ENCODE measurements at places on chromosomes 16 and 17. TPM values are rescaled to one million over a fixed set of nuclear protein-coding genes. Genes with fewer than 3 reads are reported as not detected.

Gene HAS3
- total RNA-seq: 8.2 TPM

Gene ADAM11
- 0.43 TPM for total RNA-seq

Gene NTN3
- total RNA-seq: not detected

Gene ZSCAN10
- total RNA-seq: not detected

Gene ABCC3
- 65.4 TPM for total RNA-seq

Gene C1QTNF8
- not detected for total RNA-seq

Gene OTOA
- total RNA-seq: 0.90 TPM

Gene LUC7L
- total RNA-seq: 78.8 TPM

Gene KCNH6
- total RNA-seq: not detected

Gene DUSP3
- 100.0 TPM for total RNA-seq

Gene NPIPB13
- 19.9 TPM for total RNA-seq

Gene HOXB13
- total RNA-seq: not detected

Gene CD300LB
- 1.3 TPM for total RNA-seq

Gene RTN4RL1
- total RNA-seq: 4.3 TPM

Gene DDX52
- 20.9 TPM for total RNA-seq

Gene GGA3
- 52.7 TPM for total RNA-seq

Gene RNF167
- 92.9 TPM for total RNA-seq

Gene KCNJ16
- total RNA-seq: 0.35 TPM

Gene SNAI3
- 7.0 TPM for total RNA-seq

Gene OSBPL7
- 14.4 TPM for total RNA-seq

Gene PIPOX
- total RNA-seq: 0.87 TPM

Gene RNF43
- total RNA-seq: 7.5 TPM

Gene TNP2
- total RNA-seq: not detected

Gene EPX
- total RNA-seq: not detected

Gene PABPN1L
- total RNA-seq: not detected

Gene ATP1B2
- total RNA-seq: 4.8 TPM

Gene CMTM1
- total RNA-seq: 8.4 TPM

Gene KIAA0753
- 18.3 TPM for total RNA-seq

Gene MC1R
- 3.6 TPM for total RNA-seq

Gene IGSF6
- total RNA-seq: 88.4 TPM

Gene PARD6A
- total RNA-seq: 4.7 TPM

Gene PRSS27
- total RNA-seq: 0.81 TPM
